ENCODE measurements at places on chromosomes 12 and 14.
A peak's percentile ranks its signal among the peaks of the same experiment; 100 is the strongest.

- DNase-seq, result no peak
Observed at GRCh38 chr12:3333991-3334391, 157.0 kb upstream of the PRMT8 start.

DNA sequence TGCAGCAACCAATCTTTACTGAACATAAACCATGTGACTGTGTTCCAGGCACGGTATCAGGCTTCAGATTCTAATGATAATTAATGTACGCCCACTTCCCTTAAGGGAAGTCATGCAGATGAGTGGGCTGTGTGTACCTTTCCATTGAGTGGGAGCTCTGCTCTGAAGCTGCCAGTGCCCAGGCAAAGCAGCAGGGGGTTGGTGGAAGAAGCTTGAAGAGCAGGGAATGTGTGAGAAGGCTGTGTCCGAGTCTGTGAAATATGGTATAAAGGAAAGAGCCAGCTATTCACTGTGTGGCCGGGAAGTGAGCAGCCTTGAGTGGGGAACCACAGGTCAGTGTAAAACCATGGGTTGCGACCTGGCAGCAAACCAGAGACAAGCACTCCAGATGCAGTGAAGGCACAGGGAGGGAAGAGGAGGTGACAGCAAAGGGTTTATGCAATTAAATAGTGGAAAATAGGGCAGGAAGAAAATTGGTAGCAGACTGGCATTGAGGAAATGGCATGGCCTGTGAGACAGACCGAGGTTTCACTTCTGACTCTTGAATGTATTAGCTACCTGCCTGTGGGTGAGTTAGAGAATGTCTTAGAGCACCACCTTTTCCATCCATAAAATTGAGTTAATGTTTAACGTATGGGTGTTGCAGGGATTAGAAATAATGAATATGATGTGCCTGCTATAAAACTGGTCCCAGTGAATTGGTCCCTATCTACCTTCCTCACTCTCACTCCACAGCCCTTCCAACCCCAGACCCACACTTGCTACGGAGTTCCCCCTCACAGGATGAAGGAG lies 116.4 kb downstream of the NTF3 start:
- DNase-seq, result no peak

GRCh38 chr12:128088926-128089325 lies 178.0 kb upstream of the TMEM132C start:
- DNase-seq, result no peak

- DNase-seq, result peak; percentile 76
Observed at GRCh38 chr14:51860164-51860824, at the start of gene GNG2. GNG2 (plus strand) TSS chr14:51860612; CDS start chr14:51950679, 90,067 bp downstream.

DNA sequence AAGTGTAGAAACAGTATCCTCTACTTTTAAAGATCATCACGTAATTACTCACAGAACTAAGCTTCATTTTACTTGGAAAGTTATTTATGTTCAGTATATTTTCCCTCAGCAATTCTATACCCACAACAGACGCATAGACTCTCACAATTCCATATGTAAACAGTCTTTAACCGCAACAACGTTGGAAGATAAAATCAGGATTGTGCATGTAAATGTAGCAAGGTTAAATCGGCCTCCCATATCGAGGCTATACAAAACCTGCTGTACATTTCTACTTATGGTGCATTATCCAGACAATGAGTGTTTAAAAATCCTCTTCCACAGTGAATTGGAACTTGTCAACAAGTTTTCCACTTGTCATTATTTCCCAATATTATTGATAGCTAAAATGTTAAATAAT lies 581.1 kb downstream of the SLC16A7 start:
- no peak for DNase-seq

DNA sequence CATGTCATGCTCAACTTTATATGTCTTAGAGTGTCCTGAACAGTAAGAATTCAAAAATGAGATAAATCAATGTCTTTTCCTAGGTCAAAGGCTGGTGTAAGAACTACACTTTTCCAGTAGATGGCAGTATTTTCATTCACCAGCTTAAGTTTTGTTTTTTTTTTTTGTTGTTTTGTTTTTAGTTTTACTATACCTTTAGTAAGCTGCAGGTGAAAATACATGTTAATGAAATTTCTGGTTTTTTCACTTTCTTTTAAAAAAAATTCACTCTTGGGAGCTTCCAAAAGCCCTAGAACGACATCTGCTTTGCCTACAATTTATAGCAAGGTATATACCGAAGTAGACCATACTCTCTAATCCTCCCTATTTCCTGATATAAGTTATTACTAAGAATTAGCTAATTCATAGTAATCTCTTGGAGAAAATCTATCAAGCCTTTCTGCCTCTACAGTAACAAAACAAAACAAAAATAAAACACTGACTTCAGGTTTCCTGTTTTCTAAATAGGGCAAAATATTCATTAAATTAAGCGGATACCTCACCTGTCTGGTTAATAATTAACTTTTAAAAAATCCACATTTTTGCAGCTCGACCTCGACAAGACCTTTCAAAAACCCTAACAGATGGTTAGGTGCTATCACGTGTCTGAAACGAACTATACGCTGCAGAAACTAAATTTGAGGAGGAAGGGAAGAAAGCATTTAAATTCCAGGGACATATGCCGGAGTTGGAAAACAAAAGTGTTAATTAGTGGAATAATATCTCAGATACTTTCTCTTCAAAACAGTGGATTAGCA lies 2.7 kb upstream of the SAMD4A start:
- DNase-seq, result no peak

- DNase-seq, result no peak
Observed at GRCh38 chr12:131032082-131032750, 78.5 kb downstream of the ADGRD1 start.

DNA sequence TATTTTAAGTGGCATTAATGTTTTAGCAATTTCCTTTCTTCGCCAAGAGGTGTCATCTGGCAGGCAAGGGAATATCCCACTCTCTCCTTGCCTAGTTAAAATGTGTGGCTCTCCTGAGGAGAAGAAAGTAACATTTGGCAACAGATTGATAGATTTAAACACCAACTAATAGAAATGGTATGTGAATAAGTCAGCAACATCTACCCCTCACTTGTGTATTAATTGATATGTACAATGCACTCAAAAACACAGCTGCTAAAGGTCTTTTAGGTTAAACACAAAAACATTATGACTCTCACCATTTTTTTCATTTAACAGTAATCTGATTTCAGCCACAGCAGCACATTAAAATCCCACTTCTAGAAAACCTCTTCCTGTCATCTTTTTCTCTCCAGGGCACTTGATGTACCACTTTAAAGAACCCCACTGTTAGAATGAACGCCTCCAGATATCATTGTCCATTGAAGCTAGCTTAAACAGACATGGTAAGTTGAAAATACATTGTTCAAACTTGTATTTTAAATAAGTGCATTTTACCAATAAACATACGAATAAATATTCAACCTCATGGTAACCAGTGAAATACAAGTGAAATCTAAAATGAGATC lies 151.7 kb downstream of the RPAP3 start:
- no peak for DNase-seq

GRCh38 chr12:117142094-117142493 lies 42.9 kb upstream of the TESC start:
- DNase-seq, result no peak

Data from stimulated activated CD4-positive, alpha-beta T cell treated with anti-CD3 and anti-CD28 coated beads, TNF-alpha, amount 100 ng/mL, for 24 hours (primary cell).